ENCODE measurements at places on chromosomes 12 and 14.

DNA sequence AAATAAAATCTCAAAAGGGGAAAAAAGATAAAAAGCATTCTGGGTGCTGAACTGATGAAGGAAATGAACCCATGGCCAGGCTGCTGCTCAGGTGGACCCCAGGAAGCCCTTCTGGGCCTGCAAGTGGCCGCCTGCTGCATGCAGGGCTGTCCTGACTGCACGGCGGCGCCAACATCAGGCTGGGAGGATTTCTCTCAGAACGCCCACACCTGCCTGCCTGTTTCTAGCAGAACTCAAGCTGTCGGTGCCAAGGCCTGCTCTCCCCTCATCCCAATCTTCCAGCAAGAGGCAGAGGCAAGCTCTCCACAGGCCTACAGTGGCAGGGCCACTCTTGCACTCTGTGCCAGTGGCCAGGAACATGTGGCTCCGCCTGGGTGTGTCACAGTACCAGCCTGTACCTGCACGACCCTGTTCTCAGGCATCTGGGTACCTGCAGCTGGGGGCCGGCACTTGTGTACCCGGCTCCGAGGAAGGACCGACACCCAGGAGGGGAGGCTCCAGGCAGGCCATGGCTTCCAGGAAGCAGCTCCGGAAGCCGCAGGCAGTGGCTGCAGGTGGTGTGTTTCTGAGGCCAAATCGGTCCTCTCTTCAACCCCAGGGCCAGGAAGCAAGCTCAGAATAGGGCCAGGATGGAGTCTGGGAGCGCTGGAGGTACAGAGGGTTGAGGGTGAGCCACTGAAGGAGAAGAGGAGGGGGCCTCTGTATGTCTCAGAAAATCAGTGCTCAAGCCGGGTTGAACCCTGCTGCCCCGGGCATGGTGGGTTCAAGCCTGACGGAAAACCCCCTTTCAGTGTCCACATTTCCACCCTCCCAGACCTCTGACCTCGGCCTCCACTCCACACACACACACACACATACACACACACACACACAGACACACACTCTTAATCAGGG, 2.5 kb upstream of the INF2 start:
- DNase-seq = no peak

- DNase-seq = peak; percentile 12
Observed at GRCh38 chr12:69161829-69162228, 77.5 kb upstream of the CPSF6 start.

- no peak for DNase-seq
Observed at GRCh38 chr12:93323625-93324329, 53.9 kb upstream of the NUDT4 start.

GRCh38 chr14:58077621-58078020, 74.4 kb downstream of the ARMH4 start:
- no peak for DNase-seq

GRCh38 chr12:96172981-96173380, 21.2 kb upstream of the ELK3 start:
- no peak for DNase-seq

DNA sequence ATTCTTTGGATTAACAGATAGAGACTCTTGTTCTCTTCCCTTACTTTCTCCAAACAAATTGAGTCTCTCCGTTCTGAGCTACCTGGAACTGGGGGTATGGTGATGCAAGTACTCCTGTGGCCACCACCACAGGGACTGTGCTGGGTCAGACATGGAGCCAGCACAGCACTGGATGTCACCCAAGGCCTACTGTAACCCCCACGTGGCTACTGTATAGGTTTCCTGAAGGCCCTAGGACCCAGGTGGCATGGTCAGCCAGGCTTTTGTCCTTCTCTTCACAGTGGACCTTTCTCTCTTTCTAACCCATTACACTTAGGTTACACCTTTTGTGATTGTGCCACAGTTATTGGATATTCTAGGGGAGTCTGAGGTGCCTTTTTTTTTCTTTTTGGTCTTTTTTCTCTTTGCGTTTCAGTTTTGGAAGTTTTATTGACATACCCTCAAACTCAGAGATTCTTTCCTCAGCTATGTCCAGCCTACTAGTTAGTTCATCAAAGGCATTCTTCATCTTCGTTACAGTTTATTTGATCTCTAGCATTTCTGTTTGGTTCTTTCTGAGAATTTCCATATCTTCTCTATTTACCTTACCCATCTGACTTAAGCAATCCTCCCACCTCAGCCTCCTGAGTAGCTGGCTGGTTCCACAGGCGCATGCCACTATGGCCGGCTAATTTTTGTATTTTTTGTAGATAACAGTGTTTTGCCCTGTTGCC, 6.0 kb upstream of the KLHDC2 start:
- no peak for DNase-seq

DNA sequence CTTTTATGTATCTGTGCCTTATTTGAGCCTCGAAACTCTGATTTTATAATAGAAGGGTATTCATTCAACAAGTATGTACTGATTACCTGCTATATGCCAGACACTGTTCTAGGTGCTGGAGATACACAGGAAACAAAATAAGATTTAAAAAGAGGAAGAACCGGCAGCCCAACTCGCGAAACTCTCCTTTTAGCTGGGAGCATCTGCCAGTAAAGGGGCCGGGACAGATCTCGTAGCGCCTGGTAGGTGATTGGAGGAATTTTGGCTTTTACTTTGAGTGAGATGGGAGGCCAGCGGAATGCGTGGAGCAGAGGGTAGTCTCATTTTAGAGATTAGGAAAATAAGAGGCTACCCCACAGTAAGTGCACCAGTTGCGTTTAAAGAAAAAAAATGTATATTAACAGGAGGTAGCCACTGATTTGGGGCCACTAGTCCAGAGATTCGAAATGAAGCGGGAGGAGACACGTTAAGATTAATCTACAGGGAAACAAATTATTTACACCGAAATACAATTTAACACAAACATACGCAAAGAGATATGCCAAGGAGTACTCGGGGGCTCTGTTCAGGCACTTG, 520 bp upstream of the MON2 start:
- no peak for DNase-seq

DNA sequence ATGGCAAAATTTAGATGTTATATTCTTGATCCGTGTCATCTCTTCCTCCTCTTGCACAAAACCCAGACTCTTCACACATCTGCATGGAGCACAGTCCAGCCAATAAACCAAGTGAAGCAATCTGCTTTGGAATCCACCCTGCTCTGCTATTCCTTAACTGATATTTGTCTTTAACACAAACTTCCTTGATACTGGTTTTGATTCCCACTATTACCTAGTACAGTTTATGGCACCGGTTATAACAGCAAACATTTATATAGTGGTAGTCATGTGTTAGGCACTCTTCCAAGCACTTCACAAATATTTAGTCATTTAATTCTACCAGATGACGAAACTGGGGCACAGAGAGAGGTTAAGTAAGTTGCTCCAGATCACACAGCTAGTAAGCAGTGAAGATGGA, 12.5 kb downstream of the STYK1 start:
- no peak for DNase-seq

DNA sequence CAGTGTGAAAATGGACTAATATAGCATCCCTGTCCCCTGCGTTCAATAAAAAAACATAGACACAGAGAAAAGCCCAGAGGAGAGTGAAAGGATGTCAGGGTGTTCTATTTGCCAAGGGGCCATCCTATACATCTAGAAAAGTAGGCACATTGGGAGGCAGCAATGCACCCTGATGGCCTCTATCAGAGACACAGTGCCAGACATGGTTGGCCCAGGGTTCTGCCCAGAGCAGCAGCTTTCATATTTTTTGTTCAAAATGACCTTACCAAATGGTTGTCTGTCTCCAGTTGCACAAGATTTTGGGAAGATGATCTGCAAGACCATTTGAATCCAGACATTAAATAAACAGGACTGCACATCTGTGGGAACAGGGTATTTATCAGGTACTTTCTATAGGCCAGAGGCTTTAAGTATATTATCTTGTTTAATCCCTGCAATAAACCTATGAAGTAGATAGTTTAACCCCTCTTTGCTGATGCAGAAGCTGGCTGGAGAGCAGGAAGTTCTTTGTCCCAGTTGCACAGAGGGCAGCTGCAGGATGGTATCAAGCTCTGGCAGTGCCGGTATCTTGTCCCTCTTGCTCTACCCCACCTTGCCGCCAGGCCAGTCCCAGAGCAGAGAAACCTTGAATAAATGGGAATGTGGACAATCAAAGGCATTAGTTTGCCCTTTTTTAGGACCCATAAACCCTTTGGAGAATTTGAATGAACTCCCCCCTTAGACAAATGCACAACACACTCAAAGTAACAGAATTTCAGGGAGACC, 171.8 kb upstream of the PWP1 start:
- DNase-seq = no peak

DNA sequence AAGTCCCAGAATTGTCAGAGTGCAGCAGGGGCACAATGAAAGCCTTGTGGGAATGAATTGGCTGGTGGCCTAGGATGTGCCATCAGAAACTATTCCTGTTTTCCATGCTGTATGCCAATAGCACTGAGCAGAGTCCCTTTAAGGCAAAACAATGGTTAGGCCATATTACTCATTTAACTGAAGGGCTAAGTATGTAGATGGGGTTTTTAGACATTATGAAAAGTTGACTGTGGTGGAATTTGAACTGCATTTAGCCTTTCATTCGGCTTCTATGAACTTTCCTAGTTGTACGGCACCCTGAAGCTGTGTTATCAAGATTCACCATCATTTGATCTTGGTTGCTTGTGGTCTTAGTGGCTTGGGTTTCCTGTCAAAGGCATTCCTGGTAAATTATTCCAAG, 24.8 kb downstream of the IL26 start:
- no peak for DNase-seq

DNA sequence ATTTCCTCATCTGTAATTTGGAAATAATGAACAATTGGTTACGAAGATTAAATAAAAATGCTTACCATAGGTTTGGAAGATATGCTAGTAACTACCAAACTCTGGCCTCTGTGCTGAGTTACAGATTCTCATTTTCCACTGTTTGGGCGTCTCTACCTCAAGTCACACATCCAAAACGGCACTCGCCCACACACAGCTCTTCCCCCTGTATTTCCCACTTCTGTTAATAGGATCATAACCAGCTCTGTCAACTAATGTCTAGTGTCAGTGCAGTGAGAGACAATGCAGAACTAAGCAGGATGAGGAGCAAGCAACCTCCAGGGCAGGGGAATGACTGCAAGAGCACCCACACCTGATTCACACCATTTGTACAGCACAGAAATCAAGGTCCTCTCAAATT, 10.9 kb upstream of the SYCP3 start:
- no peak for DNase-seq

DNA sequence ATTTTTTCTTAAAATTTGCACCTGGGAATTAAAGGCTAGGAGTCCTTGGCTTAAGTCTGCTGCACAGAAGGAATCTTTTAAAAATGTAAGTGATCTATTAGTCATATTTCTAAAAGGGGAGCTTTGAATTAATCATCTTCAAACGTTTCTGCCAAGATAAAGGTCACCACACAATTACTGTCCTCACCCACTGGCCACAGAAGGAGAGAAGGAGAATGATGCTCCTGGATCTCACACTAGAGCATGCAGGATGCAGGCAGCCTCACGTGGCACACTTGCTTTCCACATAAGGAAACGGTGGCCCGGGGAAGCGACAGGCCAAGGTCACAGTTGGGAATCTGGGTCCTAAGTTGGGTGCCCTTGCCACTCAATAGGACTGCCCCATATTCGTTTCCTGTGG, 16.9 kb downstream of the PLEKHG7 start:
- no peak for DNase-seq

- DNase-seq = no peak
Observed at GRCh38 chr14:105742531-105742848, 216.1 kb downstream of the TMEM121 start.

DNA sequence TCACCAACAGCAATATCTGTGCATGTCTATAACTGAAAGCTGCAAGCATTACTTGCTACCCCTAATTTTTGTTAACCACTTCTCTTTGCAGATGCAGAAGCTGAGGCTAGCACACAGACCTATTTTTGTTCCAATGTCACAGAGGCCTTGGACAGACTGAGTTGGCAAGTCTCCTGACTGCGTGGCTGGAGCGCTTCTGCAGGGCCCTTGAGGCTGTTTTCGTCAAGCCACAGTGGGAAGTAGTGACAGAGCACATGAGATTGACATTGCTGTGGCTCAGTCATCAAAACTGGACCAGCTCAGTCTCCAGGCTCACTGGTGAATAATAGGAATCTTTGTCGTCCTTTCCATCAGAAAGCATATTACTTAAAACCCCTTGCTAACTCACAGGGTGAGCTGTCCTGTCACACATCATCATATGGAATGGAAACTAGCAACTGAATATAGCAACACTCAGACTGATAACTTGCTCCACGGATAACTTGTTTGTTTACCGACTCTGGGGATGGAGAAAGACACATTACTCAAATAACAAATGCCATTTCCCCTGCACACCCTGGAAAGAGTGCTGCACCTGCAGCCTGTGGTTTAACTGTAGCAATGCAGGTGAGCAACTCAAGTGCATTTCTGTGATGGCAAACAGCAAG, 43.6 kb upstream of the DDX11 start:
- DNase-seq = no peak

DNA sequence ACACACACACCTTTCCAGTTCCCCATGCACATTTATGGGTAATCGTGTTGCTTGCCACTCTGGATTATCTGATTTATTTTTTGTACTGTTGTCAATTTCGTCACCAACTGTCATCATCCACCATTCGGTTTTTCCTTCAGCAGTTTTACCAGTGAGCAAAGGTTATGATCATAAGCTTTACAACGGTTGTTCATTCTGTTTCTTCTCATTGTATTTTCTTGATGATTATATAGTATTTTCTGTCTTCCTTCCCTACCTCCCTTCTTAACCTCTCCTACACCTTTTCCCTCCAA, 680 bp downstream of the NECAP1 start:
- DNase-seq = no peak

DNA sequence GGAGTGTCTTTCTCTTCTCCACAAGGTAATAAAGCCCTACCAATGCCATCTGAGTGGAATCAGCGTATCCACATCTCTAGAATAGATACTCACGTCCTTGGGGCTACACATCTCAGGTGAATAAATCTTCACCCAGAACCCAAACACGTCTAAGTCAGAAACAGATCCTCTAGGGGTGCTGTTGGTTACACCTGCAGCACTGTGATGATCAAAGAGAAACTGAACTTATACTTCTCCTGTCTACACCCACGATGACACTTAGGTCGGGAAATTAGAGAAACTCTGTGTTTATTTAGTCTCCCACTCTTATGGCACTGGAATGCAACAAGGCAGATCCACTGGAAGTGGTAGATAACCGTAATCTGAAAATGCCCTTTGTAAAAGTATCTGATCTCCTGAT, 46.2 kb downstream of the WIF1 start:
- no peak for DNase-seq

DNA sequence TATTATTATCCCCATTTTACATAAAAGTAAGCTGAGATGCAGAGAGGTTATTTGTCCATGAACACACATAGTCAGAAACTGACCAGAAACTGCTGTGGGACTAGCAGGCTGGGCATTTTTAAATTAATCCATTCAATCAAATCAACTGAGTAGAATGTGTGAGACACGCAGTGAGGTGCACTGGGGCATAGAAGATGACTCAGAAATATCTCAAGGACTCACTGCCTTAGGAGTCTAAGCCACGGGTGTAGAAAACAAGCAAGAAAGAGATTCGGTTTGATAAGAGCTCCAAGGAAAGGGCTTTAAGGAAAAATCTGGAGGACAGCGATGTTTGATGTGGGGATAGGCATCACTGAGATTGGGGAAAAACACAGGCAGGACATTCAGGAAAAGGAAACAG, 127.8 kb downstream of the ANO2 start:
- DNase-seq = no peak

GRCh38 chr14:25007832-25008231, 42.1 kb downstream of the STXBP6 start:
- DNase-seq = no peak

All from stimulated activated CD4-positive, alpha-beta T cell treated with anti-CD3 and anti-CD28 coated beads, Interleukin-1b, Interleukin-23, amount 100 ng/mL, for 24 hours (primary cell).